ENCODE measurements at places on chromosomes 5 and 9. TPM values are rescaled to one million over a fixed set of nuclear protein-coding genes. Genes with fewer than 3 reads are reported as not detected.

Gene FOXD4L6
- not detected for total RNA-seq

DNA sequence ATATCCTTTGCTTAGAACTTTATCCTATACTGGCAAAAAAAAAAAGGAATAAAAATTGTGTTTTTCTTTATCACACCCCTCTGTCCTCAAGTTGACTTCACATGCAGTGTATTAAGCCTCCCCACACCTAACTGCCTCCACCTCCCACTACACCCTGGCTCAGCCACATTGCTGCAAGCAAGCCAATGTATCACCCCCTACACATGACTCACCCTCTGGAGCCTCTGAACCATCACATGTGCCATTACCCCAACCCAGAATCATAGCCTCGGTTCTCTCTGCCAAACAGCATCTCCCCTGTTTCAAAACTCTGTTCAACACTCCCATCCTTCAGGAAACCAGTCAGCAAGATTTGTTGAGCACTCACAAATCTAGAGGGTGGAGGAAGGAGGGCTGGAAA lies 209.0 kb downstream of the CWC27 start:
- DNase-seq, result peak; percentile 21

DNA sequence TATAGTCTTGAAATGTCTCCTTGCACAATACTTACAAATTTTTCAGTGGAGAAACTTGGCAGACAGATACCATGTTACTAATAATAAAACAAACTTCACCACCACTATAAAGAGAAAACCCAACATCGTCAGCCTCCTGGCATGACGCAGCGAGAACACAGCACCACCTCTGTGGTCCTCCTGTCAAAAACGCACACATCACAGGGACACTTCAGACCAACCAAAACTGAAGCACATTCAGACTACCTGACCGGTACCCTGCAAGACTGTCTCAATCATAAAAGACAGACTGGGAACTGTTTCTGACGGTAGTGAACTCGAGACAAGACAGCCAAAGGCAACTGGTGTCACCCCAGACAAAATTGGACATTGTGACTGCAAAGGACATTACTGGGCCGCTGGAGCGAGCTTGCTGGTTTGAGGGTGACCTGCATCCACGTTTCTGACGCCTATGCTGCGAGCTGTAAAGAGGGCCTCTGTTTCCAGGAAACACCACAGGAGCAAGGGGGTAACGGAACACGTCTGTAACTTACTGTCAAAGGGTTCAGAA lies 34.4 kb downstream of the NSUN2 start:
- DNase-seq, result no peak

DNA sequence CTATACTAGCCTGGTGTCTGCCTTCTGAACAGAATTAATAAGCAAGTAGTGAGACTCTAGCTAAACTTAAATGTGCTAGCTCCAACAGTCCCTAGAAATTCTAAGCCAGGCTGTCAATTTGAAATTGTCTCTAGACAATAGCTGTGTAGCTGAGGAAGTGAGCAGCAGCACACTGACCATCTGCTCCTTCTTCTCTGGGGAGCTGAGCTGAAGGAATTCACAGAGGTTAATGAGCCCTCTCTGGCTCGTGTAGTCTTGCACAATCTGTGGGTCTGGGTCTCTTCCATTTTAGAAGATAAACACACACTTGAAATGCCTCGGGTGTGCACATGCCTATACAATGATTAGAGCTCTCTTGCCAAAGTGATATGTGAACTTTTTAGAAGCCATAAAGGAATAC lies 63.5 kb upstream of the BARX1 start:
- DNase-seq, result no peak

GRCh38 chr5:95781101-95781583 lies 41.4 kb downstream of the GLRX start:
- peak; percentile 89 for DNase-seq

Gene PCDHA10
- under 0.01 TPM for total RNA-seq

Gene CBY3
- not detected for total RNA-seq

DNA sequence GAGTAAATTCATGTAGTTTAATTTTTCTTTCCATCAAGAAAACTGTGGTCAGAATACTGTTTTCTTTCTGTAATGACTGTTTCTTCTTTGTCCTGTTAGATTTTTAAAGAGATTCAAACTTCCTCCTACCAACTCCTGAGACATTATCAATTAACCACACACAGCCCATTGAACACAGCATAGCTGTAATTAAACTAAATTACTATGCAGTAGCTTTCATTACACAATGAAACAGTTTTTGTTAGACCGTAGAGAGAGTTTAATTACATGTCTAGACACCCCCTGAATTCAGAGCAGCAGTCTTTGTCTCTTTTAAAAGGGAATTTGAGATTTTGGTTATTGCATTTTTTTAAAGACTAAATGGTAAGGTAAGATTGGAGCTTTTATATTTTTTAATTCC lies 77.5 kb downstream of the STARD4 start:
- DNase-seq, result no peak

Gene OR1J2
- not detected for total RNA-seq

Gene RASA1
- total RNA-seq, result 17.7 TPM

Gene OGN
- 138 TPM for total RNA-seq
